ENCODE measurements at places on chromosomes 4 and X.
A peak's percentile ranks its signal among the peaks of the same experiment; 100 is the strongest.

- DNase-seq: no peak
These were observed 37.5 kb upstream of the TMEM33 start for GRCh38 chr4:41897698-41898097.

DNA sequence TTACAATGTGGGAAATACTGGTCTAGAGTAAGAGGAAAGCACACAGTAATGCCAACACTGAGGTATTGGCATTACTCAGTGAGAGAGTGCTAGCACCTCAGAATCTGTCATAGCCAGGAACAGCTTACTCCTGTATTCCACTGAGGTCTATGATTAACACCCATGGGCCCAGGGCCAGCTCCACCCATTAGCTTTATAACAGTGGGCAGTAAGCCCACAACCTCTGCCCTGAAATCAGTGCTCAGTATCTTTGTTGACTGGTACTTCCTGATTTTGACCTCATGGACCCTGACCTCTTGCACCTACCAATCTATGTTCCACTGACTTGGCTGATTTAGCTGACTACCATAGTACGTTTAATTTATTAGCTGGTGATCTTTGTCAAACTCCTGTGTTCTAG lies 56.1 kb downstream of the LANCL3 start:
- DNase-seq: no peak

GRCh38 chr4:87366521-87367162 lies 24.3 kb downstream of the HSD17B11 start:
- DNase-seq: no peak

- no peak for DNase-seq
These were observed 316.7 kb upstream of the SLC7A11 start for GRCh38 chr4:138558886-138559285.

- no peak for DNase-seq
These were observed 50.4 kb upstream of the PRPS1 start for GRCh38 chrX:107577933-107578332.

DNA sequence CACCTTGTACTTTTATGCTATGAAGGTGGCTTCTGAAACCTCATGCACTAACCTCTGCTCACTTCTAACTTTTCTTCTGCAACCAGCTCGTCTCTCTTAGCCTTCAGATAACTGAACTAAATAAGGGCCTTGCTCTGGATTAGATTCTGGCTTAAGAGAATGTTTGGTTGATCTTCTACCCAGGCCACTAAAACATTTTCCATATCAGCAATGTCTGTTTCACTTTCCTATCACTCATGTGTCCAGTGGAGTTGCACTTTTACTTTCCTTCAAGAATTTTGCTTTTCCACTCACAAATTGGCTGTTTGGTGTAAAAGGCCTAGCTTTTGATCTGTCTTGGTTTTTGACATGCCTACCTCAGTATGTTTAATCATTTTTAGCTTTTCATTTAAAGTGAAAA lies 105.8 kb downstream of the KCTD8 start:
- no peak for DNase-seq

GRCh38 chr4:48343551-48343950 lies 2.2 kb downstream of the SLAIN2 start:
- no peak for DNase-seq

DNA sequence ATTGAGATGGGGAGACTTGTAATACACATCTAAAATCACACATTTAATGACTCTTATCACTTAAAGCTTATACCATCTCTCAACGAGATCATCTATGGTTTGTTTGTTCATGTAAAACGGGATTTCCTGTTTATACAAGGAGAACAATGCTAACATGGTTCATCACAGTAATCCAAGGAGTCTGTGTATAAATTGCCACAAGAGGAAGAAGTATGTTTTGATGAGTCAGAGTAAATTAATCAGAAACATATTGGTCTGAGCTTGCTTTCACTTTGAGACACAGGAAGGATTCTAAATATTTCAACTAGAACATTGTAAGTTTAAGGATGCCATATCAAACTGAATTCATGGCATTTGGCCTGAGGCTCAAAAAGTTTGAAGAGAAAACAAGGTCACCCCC lies 594.1 kb downstream of the GLUD2 start:
- no peak for DNase-seq

- peak; percentile 91 for DNase-seq
These were observed 5.3 kb upstream of the RASL11B start for GRCh38 chr4:52856801-52857200.

DNA sequence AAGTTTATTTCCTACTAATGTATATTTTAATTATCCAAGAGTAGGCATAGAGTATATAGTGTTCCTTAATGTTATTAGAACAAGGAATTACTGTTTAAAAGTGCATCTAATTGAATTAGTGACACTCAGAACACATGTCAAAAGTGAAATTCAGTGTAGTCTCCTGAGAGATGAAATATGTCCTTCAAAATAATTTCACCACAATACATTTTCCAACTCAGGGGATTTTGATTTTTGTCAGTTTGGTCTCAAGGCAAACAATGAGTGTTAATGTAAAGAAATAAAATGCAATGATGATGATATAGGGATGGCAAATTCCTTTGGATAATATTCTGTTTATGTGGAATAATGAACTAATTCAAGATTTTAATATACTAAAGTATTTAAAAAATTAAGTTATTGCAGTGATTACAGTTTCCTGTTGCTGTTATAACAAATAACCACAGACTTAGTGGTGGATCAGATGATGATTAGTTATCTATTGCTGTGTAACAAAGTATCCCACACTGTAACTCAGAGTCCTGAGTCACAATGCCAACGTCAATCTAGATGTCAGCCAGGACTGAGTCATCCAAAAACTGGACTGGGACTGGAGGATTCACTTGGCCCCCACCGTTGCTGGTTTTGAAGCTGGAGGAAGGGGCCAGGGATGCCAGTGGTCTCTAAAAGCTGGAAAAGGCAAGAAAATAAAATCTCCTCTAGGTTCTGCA lies 148.0 kb upstream of the SLC7A11 start:
- DNase-seq: no peak

DNA sequence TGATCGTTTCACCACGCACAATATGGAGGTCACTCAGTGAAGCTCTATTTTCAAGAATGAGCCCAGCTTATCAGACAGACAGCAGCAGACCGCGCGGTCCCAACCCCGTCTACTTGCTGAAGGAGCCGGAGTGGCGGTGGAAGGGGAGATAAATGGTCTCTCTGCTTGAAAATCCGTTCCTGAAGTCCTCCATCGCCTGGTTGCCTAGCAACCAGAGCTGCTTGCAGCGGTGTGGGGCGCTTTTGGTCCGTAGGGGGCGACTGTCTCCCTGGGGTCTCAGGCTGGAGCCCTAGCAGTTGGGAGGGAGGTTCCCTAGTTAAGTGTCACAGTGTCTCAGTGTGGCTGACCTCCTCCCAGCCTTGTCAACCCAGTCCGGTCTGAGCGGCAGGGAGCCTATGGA lies 8.3 kb upstream of the DLG3 start:
- no peak for DNase-seq

- DNase-seq: no peak
These were observed 18.8 kb downstream of the PPP2R2C start for GRCh38 chr4:6453688-6453990.

DNA sequence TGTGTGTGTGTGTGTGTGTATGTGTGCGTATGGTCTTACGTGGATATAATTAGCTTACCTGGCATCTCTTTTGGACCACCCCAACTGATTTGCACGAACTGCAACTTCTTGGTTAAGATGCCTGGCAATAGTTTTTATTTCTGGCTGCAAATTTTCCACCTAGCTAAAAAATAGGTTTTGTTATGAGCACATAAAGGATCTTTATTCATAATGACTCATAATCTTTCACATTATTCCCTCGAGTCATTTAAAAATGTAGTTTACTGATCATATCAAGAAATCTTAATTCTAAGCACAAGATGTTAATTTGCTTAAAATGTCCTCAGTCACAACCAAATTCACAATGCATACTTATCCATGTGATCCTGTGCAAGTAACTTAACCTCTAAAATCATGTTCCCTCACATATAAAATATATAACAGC lies 1.5 kb downstream of the COX18 start:
- DNase-seq: no peak

- DNase-seq: no peak
These were observed 21.0 kb downstream of the FNIP2 start for GRCh38 chr4:158789853-158790252.

GRCh38 chrX:152735101-152735500 lies 1.5 kb downstream of the MAGEA12 start:
- DNase-seq: no peak

DNA sequence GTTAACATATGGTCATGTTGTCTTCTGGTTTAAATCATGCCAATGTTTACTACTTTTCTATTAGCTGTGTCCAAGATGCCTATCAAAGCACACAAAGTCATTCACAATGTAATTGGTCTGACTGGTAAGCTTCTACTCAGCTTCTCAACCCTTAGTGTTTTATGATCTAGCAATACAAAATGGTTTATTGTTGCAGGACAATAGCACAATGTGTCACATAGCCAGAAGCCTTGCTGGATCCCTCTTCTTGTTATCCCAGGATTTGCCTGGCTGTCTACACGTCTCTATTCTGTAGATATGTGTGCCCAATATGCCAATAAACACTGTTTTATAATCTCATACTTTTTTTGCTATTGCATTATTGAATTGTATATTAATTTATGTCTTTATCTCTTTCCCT lies 1111.0 kb upstream of the AGA start:
- DNase-seq: no peak

- no peak for DNase-seq
These were observed 54.8 kb downstream of the DHX15 start for GRCh38 chr4:24529555-24529954.

DNA sequence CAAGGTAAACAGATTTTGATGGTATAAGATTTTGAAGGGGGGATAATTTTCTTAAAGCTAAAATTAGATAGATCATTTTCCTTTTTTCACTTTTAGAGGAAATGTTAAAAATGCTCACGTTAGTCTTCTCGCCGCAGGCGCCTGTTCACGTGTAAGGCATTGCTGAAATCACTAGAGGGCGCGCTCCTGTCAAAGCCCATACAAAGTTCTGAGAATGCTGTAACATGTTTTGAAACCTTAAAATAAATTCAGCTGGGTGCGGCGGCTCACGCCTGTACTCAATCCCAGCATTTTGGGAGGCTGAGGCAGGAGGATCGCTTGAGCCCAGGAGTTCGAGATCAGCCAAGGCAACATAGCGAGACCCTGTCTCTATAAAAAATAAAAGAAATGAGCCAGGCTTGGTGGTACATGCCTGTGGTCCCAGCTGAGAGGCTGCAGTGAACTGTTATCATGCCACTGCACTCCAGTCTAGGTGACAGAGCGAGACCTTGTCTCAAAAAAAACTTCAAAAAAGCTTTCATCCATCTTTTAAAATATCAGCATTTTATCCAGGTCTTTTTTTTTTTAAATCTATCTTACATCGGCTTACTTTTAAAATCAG lies 138.0 kb downstream of the RBMX2 start:
- peak; percentile 50 for DNase-seq

DNA sequence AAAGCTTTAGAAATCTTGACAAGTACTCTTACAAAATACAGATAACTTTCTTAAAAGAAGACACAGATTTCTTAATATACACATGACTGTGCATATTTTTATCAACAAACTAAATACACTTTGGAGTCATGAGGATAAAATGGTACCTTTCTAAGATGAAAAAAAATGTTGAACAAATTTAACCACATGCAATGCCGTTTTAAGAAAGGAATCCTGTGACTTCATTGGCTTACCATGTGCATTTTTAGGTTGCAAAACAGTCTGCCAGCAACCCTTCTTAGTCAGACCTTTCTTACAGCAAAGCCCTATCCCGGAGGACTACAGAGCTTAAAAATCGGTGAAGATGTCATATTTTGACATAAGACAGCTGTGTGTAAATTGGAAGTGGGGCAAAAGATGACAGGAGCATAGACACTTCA lies 51.7 kb downstream of the GASK1B start:
- no peak for DNase-seq

GRCh38 chrX:15158736-15159406 lies 111.0 kb downstream of the ASB9 start:
- no peak for DNase-seq

DNA sequence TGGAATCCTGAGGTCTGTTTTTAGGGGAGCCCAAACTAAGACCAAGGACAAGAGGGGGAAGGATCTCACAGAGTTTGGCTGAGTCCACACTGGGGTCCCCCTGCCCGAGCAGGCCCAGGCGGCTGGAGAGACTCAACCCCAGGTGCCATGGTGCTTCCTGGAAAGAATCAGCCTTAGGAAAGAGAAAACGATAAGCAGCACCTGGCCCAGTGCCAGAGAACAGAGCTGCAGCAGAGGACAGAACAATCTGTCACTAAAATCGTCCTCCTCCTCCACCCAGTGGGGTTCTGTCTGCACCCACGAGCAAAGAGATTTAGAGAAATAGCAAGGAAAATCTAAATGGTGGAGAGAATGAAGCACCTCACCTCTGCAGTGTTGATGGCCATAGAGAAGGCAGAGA lies 470.5 kb downstream of the BCOR start:
- no peak for DNase-seq

DNA sequence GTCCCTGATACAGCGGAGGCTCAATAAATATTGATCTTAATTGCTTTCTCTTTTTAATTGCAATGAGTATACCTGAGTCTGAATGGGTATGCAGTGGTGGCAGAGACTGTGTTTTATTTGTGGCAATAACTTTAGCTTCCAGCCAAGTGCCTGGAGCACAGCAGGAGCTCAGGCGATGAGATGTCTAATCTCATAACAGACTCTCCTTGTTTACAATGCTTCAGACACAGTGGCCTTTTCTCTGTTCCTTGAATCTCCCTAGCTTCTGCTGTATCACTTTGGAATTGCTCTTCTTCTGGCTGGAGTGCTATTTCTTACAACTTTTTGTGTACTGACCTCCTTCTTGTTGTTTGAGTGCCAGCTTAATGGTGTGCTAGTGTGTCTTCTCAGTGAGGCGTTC lies 91.5 kb upstream of the UNC5C start:
- no peak for DNase-seq

- no peak for DNase-seq
These were observed 15.1 kb upstream of the CEP135 start for GRCh38 chr4:55933611-55934010.

GRCh38 chrX:20399728-20400414 lies 133.2 kb upstream of the RPS6KA3 start:
- DNase-seq: no peak

DNA sequence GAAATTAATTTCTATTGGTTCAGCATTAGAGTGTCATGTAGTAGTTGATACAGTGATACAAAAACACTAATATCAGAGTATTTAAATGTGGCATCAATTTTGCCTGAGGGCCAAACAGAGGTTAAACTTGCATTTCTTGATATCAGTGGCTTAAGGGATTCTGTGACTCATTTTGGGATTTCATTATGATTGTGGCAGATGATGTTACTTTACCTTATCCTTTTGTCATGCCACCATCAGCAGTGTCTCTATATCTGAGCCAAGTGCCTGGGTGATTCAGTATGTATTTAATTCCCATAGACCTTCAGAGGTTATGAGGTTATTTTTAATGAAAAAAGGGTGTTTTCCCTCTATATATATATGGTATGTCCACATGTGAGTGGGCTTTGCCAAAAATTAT lies 582.9 kb downstream of the ADGRL3 start:
- DNase-seq: no peak

DNA sequence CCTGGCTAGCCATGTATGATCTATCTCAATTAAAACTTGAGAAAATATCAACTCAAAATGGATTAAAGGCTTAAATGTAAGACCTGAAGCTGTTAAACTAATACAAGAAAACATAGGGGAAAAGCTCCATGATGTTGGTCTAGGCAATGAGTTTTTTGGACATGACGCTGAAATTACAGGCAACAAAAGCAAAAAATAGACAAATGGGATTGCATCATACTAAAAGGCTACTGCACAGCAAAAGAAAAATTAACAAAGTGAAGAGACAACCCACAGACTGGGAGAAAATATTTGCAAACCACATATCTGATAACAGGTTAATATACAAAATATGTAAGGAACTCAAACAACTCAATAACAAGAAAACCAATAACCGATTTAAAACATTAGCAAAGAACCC lies 8.4 kb downstream of the GC start:
- no peak for DNase-seq

GRCh38 chr4:100742045-100742444 lies 224.2 kb upstream of the EMCN start:
- peak; percentile 36 for DNase-seq
